Activated naive CD8-positive, alpha-beta T cell treated with anti-CD3 and anti-CD28 coated beads, Interleukin-2, amount 10 ng/mL, durations not matched to agents 7 days and 5 days (primary cell): ENCODE measurements at places on chromosomes 16 and 17. TPM values are rescaled to one million over a fixed set of nuclear protein-coding genes. Genes with fewer than 3 reads are reported as not detected.

The CHMP6 gene
- 33.0 TPM for total RNA-seq

The DHRS7C gene
- total RNA-seq = not detected

DNA sequence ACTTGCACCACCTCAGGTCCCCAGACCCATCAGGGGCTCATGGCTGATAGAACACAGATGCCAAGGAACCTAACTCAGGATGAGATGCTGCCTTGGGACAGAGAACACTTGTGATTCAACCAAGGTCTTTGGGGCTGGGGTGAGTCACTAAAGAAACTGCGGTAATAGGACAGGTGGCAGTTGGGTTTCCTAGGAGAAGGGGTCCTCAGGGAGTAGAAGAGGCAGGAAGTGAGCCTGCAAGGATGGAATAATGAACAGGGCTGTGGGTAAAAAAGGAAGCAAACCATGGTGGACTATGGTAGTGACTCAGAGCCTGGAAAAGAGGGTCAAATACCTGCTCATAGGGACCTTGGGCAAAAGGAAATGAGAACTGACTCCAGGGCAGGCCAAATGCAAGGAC lies 6.5 kb upstream of the PNPO start:
- no peak for DNase-seq

DNA sequence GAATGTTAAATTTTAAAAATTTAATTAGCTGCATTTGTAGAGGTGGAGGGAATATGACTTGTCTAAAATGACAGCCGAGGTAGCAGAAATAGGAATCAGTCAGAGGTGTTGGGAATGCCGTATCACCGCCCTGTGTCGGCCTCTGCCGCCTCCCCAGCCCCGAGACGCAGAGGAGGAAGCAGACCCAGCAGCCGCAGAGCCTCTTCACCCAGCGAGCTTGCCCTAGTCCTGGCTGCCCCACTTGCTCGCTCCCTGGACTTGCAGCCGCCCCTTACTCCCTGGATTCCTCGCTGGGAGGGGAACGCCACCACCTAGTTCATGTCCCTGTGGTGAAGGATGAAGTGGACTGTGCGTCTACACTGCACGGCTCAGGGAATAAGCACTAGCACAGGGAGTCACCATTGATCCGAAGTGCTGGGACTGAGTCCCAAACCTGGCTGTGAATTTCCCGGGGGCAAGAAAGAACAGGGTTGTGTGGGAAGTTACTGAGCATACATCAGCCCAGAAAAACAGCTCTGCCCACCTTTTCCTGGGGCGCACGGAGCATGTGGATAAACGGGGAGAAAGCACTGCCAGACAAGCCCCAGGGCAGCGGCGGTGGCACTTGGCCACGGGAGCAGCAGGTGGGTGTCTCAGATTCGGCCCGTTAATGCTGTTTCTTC lies 76.8 kb downstream of the RPTOR start:
- no peak for DNase-seq

The ABCA9 gene
- total RNA-seq = 0.08 TPM
